ENCODE measurements at places on chromosomes 1 and 21.

- DNase-seq: no peak
Observed at GRCh38 chr21:45153358-45154318, 79.3 kb downstream of the ADARB1 start.

DNA sequence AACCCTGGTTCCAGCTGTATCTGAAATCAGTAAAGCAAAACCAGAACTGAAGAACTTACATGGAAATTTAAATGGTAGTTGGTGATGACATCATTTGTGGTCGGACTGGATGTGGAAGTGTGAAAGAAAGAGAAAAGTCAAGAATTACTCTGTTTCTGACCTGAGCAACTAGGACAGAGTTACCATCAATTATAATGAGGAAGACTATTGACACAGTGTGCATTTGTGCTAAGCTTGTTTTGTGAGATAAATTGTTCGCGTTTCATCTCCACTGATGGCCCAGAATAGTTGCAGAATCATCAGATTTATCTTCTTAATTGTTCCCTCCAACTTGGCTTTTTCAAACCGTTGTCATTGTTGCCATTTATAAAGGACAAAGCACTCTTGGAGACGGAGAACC lies 410.6 kb upstream of the DEPDC1 start:
- DNase-seq: no peak

GRCh38 chr1:9369964-9370788 lies 77.5 kb downstream of the SPSB1 start:
- DNase-seq: no peak

GRCh38 chr1:182587666-182588499 lies 1.2 kb downstream of the RNASEL start:
- DNase-seq: no peak
